ENCODE measurements at places on chromosomes 1 and 21.

DNA sequence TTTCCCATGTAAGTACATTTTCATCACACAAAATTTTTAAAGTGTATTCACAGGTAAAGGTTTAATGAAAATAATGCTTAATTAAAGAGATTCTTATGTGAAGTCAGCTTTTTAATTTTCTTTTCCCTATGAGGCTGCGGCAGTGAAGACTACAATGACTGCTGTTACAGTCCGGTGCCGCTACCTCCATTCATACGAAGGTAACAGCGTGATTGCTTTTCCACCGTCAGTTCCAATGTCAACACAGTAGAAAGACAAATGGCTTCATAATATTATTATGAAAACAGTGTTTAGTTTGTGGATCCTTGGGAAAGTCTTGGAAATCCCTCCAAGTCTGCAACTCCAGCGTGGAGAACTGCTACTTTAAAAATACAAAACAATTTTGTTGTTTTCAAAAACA, 254.9 kb upstream of the NRIP1 start:
- DNase-seq: no peak

DNA sequence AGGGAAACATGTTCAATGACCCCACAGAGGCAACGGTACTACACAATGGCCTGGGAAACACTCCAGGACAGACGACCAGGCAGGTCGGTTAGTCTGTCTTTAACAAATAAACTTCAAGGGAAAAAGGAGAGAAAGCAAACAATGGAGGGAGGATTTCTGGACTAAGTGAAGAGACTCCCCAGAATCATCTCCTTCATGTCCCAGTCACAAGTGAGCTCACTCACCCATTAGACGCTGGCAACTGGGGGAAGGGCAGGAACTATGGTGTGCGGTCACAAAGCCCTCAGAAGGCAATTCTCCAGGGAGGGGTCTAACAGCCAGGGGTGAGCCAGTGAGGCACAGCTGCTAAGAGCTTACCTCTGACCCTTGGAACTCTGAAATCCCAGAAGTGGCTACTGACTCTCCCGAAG, 55.7 kb upstream of the NADK start:
- DNase-seq: no peak

DNA sequence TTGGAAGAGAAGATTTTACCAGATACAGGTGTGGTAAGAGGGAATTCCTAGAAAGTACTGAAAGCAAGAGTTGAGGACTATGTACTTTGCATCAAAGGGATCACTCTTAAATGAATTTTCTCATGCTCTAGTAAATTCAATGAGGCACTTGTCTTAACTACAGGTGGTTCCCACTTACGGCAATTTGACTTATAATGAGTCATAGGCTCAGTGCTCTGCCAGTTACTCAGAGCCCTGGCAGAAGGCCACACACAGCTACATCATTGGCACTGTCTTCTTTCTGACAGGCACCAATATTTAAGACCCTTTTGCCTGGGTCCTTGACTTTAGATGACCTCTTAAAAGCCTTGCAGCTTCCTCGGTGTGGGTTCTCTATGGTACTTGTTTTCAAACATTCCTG, 15.9 kb upstream of the ADAMTS5 start:
- peak; percentile 47 for DNase-seq

DNA sequence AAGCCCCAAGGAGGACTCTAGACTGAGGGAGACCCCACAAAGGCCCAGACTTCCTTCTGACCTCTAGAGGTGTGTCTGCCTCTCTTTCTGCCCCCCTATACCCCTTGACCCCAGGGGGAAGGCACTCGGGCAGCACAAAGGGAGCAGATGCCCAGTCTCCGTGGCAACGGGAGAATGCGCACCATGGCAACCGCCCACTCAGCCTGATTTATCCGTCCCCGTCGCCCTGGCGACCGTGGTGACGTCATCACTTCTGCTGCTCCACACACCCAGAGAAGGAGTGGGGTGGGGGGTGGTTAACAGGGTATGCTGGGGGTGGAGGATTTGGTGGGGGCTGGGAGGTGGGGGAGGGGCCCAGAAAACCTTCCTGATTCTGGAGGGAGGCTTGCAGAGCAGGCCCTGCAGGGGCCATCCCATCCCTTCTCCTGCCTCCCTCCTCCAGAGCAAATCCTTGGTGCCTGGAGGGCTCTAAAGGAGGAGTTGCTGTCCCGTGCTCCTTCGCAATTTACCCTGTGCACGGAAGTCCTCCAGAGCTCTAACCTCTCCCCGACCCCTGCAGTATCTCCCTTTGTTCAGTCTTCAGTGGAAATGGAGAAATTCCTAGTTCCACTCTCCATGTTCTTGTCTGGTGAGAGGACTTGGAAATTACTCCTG, 6.3 kb downstream of the CELF3 start:
- DNase-seq: no peak

- DNase-seq: no peak
Observed at GRCh38 chr1:86114816-86115400, 41.7 kb downstream of the COL24A1 start.

GRCh38 chr1:40652468-40652867, 13.0 kb downstream of the RIMS3 start:
- no peak for DNase-seq

- DNase-seq: no peak
Observed at GRCh38 chr1:178867670-178868069, 3.2 kb downstream of the ANGPTL1 start.

DNA sequence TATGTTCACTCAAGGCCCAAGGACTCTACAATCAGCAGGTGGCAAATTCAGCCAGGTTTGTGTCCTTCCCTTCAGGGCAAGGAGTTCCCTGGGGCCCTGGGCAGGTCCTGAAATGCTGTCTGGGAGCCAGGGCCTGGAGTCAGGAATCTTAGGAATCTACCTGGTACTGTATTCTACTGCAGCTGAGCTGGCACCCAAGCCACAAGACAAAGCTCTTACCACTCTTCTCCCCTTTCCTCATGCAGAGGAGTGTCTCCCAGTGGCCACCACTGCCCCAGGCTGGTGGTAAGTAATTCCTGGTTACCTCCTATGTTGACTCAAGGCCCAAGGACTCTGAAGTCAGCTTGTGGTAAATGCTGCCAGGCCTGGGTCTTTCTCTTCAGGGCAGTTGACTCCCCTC, 153.4 kb downstream of the NRIP1 start:
- no peak for DNase-seq

GRCh38 chr21:45289655-45290515, 2.2 kb upstream of the POFUT2 start:
- no peak for DNase-seq

- DNase-seq: no peak
Observed at GRCh38 chr1:230548997-230549396, 93.3 kb upstream of the COG2 start.

- DNase-seq: peak; percentile 31
Observed at GRCh38 chr1:183416850-183417771, 1.1 kb downstream of the NMNAT2 start.

DNA sequence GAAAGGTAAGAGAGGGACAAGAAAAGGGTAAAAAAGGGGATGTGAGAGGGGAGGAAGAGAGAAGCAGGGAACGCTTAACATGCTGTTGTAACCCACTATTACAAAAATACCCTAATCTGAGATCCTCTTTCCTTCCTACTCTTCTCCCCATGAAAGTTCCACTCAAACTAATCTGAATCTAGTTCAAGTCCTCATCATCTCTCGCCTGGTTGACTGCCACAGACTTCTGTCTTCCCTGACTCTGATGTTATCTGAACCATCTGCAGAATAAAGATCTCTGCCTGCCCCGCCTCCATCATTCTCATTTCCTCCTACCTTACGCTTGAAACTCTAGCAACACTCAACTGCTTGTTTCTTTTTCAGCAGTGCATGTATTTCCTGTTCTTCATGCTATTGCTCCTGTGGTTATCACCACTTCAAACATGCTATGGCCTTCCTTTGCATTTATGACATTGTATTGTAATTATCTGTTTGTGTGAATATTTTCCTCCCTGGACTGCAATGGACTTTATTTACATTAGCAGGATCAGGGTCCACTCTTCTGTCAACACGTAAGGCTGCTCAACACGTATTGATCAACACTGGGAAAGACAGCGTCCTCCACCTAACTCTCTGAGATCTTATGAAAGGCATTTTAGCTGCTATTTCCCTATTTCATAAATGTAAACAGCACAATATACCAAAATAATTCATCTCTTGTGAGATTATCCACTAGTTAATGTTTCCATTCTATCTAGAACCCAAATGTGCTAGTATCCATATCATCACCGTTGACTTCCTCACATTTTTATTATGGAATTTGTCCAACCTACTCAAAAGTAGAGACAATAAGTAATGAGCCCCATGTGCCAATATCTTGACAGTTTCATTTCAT, 215.5 kb upstream of the USP25 start:
- no peak for DNase-seq

- DNase-seq: peak; percentile 48
Observed at GRCh38 chr1:14602136-14602535, 3.7 kb downstream of the KAZN start.

GRCh38 chr1:185969028-185969427, 234.8 kb downstream of the HMCN1 start:
- no peak for DNase-seq

- DNase-seq: no peak
Observed at GRCh38 chr1:229091721-229092136, 179.2 kb upstream of the RAB4A start.

- DNase-seq: no peak
Observed at GRCh38 chr1:45370575-45370974, 30.3 kb upstream of the MUTYH start.

DNA sequence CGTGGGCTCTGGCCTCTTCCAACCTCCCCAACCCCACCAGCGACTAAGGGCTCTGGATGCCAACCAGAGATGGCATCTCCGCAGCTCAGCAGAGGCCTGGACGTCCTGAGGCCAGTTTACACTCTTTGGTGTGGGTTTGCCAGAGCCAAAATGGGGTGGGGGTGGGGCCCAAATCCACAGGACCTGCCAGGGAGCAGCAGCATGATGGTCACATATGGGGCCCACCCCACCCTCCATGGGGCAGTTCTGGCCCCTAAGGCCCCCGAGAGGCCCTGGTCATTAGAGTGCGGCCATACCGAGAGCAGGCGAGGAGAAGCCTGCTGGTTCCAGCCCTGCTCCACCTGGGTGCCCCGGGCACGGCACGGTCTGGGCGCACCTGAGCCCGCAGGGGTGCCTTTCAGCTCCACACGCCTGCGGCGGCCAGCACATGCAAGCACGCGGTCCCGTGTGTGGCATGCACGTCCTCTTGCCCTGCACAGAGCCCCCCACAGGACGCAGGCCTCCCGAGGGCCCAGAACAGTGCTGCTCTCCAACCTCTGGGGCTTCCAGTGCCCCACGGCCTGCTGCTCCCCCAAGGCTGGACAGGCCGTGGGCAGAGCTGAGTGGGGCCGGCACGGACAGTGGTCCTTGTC, 4.8 kb downstream of the C1QTNF12 start:
- DNase-seq: no peak

DNA sequence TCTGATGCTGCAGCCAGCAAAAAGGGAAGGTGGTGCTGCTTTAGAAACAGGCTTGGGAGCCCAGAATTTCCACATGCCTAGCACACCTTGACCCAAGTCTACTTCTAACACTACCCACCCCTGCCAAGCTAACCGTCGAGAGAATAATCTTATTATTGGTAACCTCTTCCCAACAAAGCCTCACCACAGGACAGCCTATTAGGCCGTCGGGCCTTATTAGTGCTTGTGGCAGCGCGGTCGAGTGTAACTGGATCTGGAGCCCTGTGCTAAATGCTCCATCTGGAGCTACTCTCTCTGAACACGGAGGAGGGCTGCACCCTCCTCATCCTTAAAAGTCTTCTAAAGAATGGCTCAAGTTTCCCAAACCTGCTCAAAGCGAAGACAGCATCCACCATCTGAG, 165.5 kb upstream of the NFIA start:
- DNase-seq: no peak

- no peak for DNase-seq
Observed at GRCh38 chr1:237751090-237751489, 139.6 kb downstream of the ZP4 start.

GRCh38 chr1:155210314-155211104, 2.0 kb downstream of the MTX1 start:
- DNase-seq: no peak

- no peak for DNase-seq
Observed at GRCh38 chr21:16837721-16838120, 675.1 kb upstream of the CXADR start.

GRCh38 chr1:94962409-94963265, 35.7 kb upstream of the CNN3 start:
- peak; percentile 60 for DNase-seq

GRCh38 chr1:175171036-175171913, 21.3 kb downstream of the KIAA0040 start:
- no peak for DNase-seq

- DNase-seq: no peak
Observed at GRCh38 chr1:60636946-60637345, 445.4 kb upstream of the NFIA start.

- no peak for DNase-seq
Observed at GRCh38 chr1:208803011-208803811, 559.0 kb upstream of the PLXNA2 start.

DNA sequence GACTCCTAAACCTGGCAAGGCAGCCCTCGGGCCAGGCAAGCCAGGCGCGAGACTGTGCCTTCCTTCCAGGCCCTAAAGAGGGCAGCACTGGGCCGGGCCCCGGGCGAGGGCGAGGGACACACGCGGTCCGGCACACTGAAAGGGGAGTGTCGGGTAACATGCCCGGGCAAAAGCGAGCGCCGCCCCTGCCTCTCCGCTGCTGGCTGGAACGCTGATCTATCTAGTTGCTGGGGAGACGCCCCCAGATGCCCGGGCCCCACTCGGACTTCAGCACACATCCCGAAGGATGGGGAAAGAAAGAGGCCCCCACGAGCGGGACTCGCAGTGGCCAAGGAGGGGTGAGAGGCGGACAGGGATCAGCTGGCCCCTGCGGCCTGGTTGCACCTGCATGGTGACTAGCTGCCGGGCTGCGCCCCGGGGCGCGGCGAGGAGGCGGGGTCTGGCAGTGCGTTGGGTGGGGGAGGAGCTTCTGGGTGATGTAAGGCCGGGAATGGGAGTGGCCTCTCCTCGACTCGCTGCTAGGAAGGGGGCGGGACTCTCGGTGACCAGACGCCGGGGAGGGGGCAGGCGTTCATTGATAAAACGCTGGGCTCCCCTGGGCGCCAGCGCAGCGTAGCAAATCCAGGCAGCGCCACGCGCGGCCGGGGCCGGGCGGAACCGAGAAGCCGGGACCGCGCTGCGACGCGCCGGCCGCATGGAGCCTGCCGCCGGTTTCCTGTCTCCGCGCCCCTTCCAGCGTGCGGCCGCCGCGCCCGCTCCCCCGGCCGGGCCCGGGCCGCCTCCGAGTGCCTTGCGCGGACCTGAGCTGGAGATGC, at the start of gene PLK3:
TSS of gene PLK3 (plus strand) at position 608 of the 815 bp plus-strand sequence. CDS start at position 695, 87 bp downstream.
- peak; percentile 99 for DNase-seq

GRCh38 chr21:39087238-39088030, 95.8 kb downstream of the PSMG1 start:
- DNase-seq: no peak
